ENCODE measurements at places on chromosomes 1 and 21.

DNA sequence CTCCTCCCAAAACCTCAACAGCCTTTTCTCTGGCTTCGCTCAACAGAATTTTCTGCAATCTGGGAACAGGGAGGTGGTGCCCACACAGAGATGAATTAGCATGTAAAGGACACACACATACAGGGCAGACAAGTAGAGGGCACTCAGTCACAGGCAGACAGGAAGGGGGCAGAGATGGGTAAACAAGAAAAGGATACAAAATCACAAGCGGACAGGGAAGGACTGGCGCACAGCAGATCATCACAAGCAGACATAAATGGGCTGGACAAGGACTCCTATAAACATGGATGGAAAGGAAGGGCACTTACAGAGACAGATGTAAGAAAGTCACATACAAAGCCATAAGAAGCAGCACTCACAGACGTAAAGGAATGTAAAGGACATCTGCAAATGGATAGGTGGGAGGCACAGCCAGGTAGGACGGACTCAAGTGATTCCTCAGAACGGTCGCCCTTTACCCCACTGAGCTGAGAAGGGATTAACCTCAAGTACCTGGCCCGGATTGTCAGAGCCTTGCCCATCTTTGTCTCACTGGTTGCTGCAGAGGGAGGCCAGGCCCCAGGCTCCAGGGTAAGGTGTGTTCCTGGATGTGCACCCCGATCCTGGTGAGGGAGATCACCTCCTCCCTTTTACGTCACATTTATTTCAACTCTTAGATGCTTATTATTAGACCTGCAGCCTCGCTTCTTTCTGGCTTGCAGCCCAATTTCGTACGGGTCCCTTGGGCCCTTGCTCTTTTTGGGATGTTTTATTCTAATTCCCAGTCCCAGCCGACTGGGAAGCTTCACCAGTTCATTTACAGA is 836 bp upstream of the PRCC start:
- DNase-seq: no peak

- DNase-seq: no peak
Observed at GRCh38 chr1:14778898-14779865, 180.7 kb downstream of the KAZN start.

DNA sequence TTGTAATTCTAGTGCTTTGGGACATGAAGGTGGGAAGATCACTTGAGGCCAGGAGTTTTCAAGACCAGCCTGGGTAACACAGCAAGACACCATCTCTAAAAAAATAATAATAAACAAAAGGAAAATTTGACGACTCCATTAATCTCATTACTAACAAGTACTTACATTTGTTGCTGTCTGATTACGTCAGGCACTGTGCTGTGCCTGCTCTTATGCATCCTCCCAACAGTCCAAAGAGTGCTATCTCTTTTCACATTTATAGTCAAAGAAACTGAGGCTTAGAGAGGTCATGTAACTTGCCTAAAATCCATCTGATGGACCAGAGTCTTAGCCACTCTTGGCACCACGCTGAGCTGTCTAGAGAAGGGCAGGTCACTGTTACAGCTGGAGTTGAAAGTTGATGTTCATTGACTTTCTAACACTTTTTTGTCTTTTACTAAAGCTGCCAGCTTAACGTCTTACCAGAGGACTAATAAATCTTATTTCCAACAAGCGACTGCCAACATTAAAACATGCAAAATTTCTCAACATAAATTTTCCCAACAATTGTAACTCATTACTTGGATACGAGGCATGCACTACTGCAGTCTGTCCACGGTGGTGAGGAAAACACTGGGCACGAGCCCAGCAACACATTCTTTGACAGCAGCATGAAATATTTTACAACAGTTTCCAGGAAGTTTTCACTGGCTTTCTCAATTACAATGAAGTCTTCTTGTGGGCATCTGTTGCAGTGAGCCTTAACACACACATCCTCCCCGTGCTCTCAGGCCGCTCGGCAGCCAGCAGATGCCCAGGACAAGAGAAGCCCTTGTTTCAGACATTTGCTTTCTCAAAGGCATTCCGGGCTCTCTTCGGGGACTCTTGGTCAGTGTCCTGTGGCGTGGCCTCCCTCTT is 262.9 kb upstream of the PROX1 start:
- DNase-seq: no peak

- DNase-seq: peak; percentile 19
Observed at GRCh38 chr1:8821084-8821483, 3.6 kb upstream of the RERE start.

GRCh38 chr1:18045203-18045602 is 62.4 kb upstream of the IGSF21 start:
- no peak for DNase-seq

DNA sequence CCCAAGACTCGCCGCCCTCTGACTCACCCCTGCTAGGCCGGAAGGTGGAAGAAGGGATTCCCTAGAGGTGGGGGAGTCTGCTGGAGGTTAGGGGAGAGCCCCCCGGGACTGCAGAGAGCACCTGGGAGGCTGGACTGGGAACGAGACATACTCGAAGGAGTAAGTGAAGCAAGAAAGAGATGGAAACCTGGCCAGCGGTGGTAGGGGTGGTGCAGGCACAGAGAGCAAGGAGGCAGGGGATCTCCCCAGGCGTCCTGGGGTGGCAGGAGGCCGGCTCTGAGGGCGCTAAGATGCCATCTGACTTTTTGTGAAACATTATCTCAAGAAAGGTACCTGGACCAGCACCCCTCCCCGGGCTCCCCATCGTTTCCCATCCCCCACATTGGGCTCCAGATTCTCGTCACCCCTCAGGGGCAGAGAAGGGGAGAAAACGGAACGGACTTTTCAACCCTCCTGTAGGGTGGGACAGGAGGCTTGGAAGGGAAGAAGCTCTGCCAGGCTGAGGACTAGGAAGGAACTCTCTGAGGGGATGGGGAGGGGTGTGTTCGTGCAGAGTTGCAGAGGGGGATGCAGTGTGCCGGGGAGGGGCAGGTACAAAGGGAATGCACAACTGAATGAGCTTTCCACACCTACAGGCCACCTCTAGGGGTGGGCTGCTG is 708 bp downstream of the CHRNB2 start:
- no peak for DNase-seq

- no peak for DNase-seq
Observed at GRCh38 chr1:44714532-44714931, 16.4 kb downstream of the RNU5D-1 start.

DNA sequence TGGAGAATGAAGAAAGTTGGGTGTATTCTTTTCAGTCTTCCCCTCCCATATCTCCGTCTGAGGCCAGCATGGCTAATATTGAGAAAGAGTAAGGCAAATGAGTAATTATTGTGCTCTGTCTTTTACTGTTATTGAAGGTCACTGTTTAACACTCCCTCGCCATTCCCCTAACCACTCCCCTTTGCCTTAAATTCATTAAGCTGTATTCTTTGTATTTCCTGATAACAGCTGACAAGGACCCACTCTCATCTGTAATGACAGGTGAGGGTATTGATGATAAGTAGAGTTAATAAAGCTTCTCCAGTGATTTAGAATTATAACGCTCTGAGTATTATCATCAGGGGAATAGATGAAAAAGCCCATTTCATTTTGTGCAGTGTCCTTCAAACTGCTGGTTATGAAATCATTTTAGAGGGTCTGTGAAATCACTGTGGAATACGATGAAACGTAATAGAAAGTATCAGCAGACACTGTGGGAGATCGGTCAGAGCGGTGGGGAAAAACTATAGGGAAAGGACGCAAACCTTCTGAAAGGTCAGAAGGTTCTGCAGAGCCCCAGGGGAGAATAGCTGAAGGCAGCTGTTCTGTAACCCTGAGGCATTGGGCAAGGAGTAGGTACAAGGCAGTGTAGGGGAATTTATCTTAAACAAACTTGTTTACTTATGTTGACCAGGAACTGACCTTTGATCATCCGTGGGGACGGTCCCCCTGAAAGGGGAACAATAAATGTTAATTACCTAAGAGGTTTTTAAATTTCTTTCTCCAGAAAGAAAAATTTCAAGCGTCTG is 46.3 kb upstream of the CACYBP start:
- no peak for DNase-seq

GRCh38 chr1:245550720-245551043 is 395.9 kb downstream of the KIF26B start:
- DNase-seq: no peak

DNA sequence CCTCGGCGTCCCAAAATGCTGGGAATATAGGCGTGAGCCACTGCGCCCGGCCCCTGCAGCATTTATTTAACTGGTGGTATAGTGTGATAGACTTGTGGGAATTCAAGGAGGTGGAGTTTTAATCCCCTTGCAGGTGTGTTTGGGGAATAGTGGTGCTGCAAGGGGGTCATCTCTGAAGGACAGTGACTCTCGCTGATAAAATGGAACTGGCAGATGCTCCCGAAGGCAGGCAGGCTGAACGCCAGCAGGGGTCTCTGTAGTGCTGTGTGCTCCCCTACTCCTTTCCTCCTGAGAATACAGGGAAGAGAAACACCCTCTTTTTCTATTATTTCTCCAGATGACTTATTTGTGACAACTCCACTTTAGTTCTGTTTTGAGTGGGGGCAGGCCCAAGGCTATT is 4.0 kb downstream of the OSCP1 start:
- DNase-seq: no peak

DNA sequence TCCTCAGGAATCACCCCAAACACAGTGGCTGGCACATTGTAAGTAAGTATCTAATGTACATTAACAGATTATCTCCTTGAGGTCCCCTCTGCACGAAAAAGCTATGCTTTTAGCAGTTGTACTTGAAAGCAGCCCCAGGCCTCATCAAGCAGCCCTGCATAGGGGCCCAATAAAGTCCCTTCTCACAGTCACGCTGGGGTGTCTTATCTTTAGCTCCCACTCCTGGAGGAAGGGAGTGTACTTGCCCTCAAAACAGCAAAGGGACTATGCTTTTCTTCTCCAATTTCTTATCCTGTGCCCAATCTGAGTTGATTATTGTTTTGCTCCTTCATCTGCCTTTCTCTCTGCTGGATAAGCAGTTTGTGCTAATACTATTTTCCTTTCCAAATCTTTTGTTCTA is 168.8 kb upstream of the PLXNA2 start:
- DNase-seq: no peak

- no peak for DNase-seq
Observed at GRCh38 chr1:105730701-105731100, 1325.8 kb upstream of the PRMT6 start.

DNA sequence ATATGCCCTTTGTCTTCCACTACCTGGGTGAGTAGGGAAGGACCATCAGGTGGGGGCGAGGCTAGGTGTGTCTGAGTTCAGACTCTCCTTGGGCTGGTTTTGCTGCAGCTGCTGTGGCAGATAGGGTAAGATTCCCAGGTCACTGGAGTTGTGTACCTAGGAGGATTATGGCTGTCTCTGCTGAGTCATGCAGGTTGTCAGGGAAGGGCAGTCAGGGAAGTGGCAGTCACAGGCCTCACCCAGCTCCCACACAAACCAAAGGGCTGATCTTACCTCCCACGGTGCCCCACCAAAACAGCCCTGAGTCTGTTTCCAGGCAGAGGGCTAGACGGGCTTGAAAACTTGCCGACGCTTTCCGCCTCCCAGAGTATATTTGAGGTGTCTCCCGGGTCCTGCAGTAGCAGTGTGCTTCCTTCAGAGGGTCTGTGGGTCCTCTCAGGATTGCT is 201.6 kb upstream of the PLXNA2 start:
- no peak for DNase-seq

DNA sequence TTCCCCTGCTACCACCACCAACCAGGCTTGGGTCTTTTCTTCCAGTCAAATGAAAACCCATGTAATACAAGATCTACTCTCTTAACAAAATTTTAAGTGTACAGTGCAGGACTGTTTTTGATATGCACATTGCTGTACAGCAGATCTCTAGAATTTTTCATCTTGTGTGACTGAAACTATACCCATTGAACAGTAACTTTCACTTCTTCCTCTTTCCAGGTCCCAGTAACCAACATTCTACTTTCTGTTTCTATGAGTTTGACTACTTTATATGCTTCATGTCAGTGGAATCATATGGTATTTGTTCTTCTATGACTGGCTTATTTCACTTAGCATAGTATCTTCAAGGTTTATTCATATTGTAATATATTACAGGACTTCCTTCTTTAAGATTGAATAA is 45.3 kb upstream of the PLPPR4 start:
- no peak for DNase-seq

GRCh38 chr21:38300141-38300578 is 43.4 kb downstream of the KCNJ15 start:
- DNase-seq: no peak

- no peak for DNase-seq
Observed at GRCh38 chr1:49298304-49298703, 521.6 kb upstream of the BEND5 start.

GRCh38 chr1:18907021-18907916 is 4.9 kb upstream of the ALDH4A1 start:
- no peak for DNase-seq

GRCh38 chr1:212542761-212543187 is 65.8 kb upstream of the ATF3 start:
- no peak for DNase-seq

- no peak for DNase-seq
Observed at GRCh38 chr1:110070671-110071242, at the start of gene ALX3. Gene ALX3, minus strand, starts transcription at chr1:110070672. Its CDS starts 60 bp downstream, at chr1:110070612.

- DNase-seq: no peak
Observed at GRCh38 chr1:48674641-48675040, 102.0 kb downstream of the BEND5 start.

- DNase-seq: no peak
Observed at GRCh38 chr21:44018813-44019567, 6.9 kb downstream of the TRAPPC10 start.

DNA sequence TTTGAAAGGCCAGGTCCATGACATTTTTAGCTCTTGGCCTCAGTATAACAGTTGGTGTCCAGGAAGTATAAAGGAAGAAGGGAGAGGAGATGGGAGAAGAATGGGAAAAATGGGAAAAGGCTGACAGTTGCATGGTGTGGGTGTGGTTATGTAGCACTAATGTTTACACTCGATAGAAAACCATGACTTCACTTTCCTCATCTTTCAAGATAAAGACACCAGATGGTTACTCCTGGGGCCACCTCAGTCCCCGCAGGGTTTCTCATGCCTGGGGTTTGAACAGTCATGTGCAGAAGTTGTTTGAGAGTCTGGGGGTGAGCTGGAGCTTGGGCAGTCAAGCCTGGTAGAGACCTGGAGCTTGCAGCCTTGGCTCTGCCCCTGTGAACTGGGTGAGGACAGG is 7.9 kb downstream of the PGBD2 start:
- no peak for DNase-seq

DNA sequence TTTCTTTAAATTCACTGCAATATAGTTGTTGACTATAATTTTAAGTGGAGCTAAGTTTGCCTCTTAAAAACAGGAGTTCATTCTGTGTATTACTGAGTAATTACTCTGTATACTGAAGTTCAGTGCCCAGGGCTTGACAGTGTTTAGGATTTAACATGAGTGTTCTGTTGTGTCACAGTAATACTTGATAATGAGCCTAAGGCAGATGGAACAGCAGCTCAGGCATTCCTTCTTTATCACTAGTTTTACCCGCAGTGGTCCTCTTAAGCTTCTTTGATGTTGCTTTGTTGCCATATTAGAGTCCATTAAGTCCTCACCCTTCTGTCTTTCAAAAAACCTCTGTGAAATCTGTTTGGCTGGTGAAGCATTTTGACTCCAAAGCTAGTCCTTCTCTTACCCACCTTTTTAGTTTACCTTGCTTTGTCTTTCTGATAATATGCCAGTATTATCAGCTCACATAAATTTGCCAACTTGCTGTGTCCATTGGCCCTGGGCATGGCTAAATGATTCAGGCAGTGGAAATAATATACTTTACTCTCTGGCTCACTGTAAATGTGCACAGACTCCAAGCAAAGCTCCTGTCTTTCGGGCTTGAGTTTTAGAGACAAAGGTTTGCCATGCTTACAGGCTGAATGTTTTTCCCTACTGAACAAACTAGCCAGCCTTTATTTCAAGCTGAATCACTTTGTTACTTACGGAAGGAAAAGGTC is 17.7 kb downstream of the HIPK1 start:
- no peak for DNase-seq
